Brain microvascular endothelial cell (primary cell): ENCODE measurements at places on chromosomes 4 and X.

DNA sequence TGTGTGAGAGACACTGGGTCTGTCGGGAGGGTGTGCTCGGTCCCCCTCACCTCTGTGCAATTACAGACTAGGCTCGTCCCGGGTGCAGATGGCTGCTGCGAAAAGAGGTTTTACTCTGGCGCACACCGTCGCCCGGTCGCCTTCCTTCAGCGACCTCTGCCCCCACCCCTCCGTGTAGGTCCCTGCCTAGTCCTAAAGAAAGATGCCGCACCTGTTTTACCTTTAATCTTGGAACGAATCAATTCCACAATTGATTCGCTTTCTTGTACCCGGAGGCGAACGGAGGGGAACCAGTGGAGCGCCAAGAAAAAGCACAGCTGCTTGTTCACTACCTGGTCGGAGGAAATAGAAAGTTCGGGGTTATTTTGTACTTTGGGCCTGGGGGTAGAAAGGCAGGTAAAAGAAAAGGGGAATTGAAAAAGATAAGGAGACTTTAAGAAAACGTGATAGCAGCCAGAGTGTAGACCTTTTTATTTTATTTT, 1.2 kb downstream of the NPNT start:
- DNase-seq, result no peak

DNA sequence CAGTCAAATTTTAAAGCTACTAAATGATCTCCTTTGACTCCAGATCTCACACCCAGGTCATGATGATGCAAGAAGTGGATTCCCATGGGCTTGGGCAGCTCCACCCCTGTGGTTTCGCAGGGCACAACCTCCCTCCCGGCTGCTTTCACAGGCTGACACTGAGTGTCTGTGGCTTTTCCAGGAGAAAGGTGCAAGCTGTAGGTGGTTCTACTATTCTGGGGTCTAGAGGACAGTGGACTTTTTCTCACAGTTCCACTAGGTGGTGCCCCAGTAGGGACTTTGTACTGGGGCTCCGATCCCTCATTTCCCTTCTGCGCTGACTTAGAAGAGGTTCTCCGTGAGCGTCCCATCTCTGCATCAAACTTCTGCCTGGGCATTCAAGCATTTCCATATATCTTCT, 845.2 kb downstream of the PCDH18 start:
- no peak for DNase-seq

DNA sequence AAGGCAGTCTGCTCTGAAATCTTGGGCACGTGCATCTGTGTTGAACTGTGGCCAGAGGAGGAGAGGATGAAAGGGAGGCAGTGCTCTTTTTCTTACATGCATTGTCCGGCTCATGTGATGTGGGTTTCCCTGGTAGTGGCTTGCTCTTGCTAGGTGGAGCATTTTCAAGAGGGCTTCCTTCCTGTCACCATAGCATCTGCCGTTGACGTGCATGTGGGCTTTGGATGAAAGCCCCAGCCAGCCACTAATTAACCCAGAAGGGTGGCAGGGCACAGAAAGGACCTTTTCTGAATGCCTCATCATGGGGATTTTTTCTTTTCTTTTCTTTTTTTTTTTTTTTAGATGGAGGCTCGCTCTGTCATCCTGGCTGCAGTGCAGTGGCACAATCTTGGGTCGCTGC, 121.3 kb downstream of the GPR143 start:
- no peak for DNase-seq

DNA sequence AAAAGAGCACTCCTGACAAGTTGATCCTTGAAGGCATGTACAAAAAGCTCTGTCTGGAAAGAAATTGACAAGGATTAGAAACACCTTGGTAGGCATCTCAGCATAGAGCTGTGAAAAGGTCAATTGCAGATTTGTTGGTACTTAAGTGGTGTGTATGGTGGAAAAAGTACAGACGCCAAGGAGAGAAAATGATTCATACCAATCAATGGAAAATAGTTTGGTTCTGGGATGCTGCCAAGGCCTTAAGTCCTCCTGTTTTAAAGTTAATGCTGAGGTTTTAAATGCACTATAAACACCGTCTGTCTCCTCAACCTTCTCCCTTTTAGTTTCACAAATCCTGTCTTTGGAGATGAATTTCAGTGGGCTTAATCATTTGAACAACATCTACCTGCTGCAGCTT, 524.1 kb downstream of the IL15 start:
- DNase-seq, result no peak

DNA sequence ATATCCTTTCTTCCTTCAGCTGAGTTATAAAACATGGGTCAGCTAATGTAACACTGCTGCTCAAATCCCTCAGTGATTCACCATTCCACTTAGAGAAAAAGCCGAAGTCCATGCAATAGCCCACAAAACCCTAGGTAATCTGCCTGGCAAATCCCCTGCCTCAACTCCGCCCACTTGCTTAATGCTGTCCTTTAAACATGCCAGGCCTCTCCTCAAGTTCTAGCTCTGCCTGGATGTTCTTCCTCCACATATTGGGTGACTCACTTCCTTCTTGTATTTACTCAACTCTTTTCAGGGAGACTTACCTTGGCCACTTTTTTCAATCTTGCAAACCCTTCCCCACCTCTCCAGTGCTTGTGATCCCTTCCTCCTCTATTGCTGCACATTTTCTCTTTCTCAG, 89.8 kb downstream of the EMCN start:
- peak; percentile 39 for DNase-seq

DNA sequence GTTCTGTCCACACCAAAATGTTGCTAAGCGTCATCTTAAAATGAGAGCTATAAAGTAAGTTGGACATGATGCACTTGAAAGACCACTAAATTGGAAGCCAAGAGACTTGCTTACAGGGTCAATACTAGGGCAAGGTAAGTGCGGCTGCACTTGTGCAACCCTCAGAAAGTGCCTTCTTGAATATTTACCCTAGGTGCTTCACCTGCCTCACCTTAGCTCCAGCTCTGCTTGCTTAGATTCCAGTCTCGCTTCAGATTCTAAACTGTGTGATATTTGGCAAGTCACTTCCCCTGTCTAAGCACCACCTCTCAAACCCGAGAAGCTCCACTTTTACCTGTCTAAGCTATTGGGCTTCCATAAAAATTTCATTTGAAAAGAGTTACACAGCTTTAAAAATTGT, 136.5 kb downstream of the GRIA3 start:
- DNase-seq, result no peak

DNA sequence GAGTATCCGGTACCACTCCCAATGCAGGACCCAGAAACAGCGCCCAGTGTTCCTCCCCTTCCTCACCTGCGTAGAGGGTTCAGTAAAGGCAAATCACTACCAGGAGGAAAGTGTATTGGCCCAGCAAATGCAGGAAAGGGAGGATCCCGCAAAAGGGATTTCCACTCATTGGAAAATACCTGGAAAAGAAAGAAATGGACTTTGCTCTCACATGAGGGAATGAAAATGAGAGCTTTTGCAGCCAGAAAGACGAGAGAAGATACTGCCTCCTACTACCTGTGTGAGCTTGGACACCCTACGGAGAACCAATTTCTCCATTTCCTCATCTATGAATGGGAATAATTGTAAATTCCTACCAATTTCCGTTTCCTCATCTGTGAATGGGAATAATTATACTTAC, 184.1 kb upstream of the PPARGC1A start:
- DNase-seq, result no peak

DNA sequence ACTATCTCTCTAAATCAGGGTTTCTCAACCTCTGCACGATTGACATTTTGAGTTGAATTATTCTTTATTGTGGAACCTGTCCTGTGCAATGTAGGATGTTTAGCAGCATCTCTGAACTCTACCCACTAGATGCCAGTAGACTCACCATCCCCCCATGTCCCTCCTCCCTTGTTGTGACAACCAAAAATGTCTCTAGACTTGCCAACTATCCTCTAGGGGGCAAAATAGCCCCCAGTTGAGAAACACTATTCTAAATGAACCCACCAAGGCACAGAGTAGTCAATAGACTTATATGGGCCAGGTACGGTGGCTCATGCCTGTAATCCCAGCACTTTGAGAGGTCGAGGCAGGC, 49.1 kb upstream of the GAB1 start:
- DNase-seq, result no peak

GRCh38 chr4:99687120-99687519, 29.5 kb upstream of the C4orf54 start:
- no peak for DNase-seq

GRCh38 chr4:123974386-123975149, 578.0 kb downstream of the SPRY1 start:
- DNase-seq, result no peak

DNA sequence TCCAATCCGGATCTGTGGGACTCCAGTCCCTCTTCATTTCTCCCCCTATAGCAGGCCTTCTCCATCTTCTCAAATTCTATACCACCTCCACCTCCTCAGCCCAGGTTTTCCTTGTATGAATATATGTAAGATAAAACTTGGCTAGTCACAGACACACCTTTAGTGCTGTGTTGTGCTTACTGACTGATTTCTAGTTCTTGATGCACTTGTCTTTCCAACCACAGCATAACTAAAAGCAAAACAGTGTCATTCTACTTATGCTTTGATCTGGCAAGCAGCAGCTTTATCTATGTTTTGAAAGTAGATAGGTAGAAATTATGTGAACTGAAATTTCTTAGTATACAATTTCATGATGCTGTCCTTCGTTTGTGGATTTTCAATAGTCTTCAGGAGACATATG, 47.5 kb downstream of the CCNI start:
- DNase-seq, result no peak

- no peak for DNase-seq
Measured at GRCh38 chr4:2333916-2334644, 72.2 kb upstream of the MXD4 start.

DNA sequence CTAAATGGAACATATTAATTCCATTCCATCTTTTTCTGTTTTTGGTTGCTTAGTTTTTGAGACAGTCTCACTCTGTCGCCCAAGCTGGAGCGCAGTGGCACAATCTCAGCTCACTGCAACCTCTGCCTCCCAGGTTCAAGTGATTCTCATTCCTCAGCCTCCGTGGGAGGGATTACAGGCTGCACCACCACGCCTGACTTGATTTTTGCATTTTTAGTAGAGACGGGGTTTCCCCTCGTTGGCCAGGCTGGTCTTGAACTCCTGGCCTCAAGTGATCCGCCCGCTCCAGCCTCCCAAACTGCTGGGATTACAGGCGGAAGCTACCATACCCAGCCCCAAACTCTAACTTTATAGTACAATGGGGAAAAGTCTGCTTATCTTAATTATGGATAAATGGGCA, 11.2 kb downstream of the HNRNPD start:
- no peak for DNase-seq

DNA sequence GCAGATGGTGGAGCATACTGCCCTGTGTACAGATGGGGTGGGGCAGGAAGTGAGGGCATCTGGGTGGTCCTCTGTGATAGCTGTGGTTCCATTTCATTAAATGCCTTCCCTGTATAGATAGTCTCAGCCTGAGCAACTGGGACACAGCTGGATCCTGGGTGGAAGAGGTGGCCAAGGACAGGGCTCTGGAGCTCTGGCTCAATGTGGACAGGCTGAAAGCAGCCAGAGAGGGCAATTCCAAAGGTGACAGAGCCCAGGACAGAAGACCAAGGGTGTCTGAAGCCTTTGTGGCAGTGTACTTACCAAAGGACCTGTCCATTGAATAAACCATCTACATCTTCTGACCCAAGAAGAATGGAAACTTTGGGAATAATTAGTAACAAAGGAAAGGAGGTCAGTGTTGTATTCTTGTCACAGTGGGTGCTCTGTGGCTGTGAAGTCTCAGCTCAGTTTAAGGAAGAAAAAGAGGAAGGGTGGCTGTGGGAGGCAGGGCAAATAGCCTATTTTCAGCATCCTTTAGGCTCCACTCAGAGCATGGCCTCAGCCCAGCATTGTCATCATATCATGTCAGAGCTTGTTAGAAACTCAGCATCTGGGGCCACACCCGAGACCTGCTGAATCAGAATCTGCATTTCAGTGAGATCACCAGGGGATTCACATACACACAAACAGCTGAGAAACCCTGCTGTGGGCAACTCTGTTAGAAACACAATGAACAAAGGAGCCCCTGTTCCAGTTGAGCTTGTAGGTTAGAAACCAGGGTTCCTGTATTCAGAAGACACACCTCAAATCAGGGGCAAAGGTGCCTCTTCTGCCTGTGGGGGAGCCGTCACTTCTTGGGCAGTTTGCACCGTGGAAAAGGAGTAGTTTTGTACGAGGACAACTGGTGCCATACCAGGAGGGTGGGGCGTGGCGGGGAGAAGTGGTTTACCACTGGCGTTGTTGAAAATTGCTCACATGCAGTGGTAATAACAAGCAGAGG, 168.6 kb downstream of the PTTG2 start:
- DNase-seq, result no peak

DNA sequence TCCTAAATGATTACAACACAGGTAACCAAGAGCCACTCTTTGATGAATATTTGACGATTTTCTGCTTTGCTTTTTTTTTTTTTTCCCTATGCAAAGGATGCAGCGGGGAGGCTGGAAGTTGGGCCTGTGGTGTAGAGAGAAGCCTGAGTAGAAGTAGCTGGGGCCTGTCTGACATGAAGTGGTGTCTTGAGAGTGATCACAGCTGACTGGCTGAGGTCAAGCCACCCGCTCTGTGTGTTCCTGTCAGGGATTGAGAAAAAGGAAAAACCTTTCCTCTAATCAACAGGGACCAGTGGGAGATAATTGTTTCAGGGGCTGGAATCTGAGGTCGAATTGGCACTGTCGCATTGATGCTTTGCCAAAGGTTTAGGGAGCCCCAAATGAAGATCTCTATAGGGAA, 258.7 kb downstream of the GRIA3 start:
- DNase-seq, result no peak

DNA sequence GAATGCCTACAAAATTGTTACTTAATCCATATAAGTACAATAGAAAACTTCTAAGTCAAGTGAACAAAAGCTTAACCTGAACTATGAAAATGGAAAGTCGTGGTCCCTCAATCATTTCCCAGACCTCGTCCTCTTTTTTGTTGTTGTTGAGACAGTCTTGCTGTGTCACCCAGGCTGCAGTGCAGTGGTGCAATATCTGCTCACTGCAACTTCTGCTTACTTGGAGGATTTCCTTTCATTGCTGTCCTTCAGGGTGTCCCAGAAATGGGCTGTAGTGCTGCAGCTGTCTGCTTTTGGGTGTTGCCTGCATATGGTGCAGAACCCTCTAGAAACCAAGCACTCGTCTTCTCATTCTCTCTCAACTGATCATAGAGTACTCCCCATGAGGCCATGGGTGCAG, 75.0 kb upstream of the IL2 start:
- DNase-seq, result no peak

GRCh38 chr4:110106931-110107296, 91.5 kb downstream of the ELOVL6 start:
- DNase-seq, result peak; percentile 32

DNA sequence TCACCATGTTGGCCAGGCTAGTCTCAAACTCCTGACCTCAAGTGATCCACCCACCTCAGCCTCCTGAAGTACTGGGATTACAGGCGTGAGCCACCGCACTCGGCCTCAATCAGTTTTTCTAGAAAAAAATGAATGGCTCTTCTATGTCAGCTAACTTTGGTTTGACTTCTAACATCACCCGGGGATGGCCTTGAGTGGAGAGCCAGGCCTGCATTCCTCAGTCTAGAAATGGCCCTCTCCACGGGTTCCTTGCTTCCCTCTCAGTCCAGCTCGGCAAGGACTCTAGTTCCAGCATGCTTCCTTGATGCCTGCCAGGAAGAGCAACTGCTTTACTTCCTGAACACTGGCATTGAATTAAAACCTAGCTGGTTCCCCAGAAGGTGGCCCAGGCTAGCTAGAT, 39.0 kb downstream of the SLC25A5 start:
- DNase-seq, result no peak
